ENCODE measurements at places on chromosomes 3 and 15. TPM values are rescaled to one million over a fixed set of nuclear protein-coding genes. Genes with fewer than 3 reads are reported as not detected.

Gene RAB6B
- polyA plus RNA-seq, result 6.7 TPM

Gene GREM1
- 0.13 TPM for polyA plus RNA-seq

Gene ZNF660
- 0.80 TPM for polyA plus RNA-seq

Gene SERINC4
- polyA plus RNA-seq, result 0.09 TPM

Gene ATP8B4
- polyA plus RNA-seq, result 2.4 TPM

Gene RTP3
- not detected for polyA plus RNA-seq

Gene RBPMS2
- polyA plus RNA-seq, result 1.0 TPM

Data from spleen (tissue), 13 donors.